ENCODE measurements at places on chromosomes 3 and 15.

GRCh38 chr15:61906961-61907752 lies 153.1 kb downstream of the VPS13C start:
- DNase-seq: no peak

DNA sequence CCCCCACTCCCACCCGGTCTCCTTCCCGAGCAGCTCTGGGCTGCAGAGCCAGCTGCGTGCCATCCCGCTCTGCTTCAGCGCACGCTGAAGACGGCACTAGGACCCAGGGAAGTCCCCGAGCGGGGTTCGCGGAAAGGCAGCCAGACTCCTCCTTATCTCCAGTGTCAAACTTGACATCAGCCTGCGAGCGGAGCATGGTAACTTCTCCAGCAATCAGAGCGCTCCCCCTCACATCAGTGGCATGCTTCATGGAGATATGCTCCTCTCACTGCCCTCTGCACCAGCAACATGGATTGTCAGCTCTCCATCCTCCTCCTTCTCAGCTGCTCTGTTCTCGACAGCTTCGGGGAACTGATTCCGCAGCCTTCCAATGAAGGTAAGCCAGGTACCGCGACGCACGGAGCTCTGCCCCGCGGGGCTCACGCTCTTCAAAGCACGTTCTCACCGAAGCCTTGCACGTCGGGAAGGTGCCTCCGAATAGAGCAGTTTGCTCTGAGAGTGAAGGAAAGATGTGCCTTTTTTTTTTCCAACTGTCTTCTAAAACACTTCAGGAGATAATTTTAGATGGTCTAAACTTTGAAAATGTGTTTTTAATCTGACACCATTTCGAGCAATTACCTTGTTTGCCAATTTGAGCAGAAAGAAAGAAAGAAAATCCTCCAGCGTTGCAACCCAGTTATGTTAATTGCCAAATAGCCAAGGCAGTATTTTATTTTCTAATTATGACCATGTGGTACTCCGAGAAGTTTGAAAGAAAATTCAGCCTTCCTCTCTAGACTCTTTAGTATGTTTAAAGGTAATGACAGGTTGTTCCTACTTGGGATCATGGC lies at the start of gene EPHA3:
Gene EPHA3 (plus strand): TSS at position 161 of the 830 bp plus-strand sequence. CDS start 128 bp downstream, at position 289.
- peak; percentile 74 for DNase-seq

DNA sequence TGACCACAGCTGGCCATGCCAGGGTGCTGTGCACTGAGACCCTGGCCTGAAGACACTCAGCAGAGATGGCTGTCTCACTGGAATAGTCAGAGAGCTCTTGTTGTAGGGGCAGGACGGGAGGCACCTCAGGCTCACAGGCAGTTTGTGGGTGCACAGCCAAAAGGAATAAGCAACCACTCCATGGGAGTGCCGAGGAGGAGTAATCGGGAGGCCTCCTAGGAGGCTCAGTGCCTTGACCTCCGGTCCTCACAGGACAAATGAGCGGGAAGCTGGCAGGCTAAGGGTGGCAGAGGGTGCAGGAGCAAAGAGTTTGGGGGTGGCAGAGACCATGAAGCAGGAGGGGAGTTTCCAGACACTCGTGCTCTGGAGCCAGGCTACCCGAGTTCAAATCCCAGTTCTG lies 81.7 kb downstream of the SMAD6 start:
- no peak for DNase-seq

DNA sequence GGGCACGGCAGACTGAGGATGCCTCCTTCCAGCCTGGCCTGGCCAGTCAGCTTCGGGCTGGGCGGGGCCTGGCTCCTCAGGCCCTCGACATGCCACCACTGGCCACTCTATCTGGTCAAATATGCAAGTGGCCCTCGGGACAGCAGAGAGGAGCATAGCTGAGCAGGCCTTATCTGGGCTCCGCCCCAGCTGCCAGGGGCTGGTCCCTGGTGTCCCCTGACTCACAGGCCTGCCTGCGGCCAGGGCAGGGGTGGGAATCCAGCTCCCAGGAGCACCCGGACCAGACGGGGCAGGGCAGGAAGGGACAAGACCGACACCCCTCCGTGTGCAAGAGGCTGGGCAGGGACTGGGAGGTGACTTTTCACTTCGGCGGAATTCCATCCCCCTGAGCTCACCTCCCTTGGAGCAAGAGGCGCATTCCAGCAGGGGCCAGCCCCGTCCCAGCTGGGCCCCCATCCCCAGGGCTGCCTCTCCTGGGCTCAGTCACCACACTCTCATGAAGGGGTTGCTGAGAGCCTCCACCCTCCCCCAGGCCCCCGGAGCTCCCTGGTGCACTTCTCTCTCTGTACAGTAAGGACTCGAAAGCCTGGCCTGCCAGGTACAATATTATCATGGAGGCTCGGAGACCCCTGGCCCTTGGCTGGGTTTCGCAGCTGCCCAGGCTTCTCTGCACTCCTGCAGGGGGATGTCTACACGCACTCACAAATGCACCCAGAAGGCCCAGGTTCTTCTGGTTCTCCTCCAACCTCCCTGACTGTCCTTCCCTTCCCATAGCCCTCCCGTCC lies 29.5 kb downstream of the WNT7A start:
- no peak for DNase-seq

DNA sequence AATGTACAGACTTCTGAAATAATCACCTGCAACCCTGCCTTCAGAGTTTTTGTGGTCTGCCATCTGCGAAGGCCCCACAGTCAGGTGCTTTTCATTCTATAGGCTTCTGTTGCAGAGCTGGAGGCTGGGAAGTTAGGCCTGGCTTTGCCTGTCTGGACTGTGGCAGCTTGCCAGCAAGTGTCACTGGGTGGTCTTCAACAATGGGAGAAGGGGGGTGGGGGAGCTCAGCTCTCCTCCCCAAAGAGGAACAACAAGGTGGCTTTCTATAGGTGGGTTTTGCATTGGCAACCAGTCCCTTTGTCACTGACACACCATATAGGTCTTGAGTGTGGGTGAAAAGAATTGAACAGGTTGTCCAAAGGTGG lies 7.3 kb downstream of the BOC start:
- DNase-seq: peak; percentile 18

DNA sequence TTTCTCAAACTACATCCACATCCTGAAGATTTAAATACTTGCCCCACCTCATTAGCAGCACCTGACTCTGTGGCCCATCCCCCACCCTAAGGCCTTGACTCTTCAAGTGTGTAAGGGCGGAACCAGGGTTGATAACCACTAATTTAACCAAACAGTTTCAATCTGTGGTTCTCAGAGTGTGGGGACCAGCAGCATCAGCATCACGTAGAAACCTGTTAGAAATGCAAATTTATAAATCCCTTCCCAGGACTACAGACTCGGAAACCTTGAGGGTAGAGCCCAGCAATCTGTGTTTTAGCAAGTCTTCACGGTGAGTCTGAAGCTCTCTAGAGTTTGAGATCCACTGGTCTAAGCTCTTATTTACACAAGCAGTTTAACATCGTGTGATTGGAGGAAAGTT lies 12.4 kb downstream of the GNB4 start:
- DNase-seq: no peak

DNA sequence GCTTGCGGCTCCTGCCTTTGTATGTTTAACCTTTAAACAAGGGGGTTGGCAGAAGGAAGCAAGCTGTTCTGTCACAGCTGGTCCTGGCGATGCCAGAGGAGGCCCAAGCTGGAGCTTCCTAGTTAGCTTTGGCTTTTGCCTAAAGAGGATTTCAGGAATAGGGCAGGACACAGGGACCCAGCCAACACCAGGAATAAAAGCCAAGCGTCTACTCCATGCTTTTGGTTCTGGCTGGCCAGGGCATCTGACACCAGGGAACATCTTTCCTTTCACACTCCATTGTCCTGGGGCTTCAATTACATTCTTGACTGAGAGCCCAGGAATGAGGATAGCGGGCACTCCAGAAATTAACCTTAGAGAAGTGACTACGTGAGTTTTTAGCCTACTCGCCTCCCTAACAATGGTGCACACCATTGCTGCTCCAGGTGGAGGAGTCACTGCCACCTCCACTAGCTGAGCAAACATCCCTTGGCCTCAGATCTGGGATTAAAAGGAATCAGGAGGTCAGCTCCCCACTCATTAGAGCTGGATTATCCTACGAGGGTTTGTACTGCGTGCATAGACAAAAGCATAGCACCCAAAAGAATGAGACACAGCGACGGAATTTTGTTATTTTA lies 38.2 kb downstream of the TPM1 start:
- no peak for DNase-seq

GRCh38 chr3:120324190-120324589 lies 25.0 kb downstream of the LRRC58 start:
- no peak for DNase-seq

GRCh38 chr15:27851858-27852210 lies 247.3 kb downstream of the OCA2 start:
- no peak for DNase-seq

- no peak for DNase-seq
Measured at GRCh38 chr15:79051029-79051428, 39.6 kb downstream of the RASGRF1 start.

DNA sequence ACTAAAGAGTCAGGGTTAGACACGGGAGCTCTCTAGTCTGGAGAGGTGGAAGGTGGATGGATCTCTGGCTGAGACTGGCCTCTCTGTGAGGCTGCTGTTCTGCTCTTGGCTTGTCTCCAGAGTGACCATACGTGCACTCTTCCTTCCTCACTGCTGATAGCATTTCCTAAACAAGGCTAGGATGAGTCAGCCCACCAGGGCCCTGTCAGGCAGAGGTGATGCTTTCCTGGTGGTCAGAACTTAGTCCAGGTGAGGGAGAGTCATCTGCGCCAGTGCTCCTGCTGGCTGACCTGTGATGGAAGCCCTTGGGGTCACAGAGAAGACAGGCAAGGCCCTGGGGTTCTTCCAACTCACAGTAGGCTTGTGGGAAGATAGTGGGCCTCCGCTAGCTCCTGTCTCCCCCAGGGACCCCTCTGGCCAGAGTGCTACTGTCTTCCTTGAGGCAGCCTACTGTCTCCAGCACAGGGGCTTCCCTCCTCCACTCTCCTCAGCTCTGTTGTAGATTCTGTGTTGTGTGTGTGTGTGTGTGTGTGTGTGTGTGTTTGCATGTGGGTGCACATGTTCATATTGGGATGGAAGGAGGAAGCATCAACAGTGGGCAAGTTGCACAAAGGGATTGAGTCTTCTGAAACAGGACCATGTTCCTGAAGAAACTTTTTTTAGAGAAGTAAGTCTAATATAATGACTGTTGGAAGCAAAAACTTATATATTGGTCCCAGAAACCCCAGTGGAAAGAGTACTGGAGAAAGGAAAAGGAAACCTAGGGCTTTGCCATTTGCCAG lies 16.5 kb downstream of the ALPK3 start:
- DNase-seq: no peak

Data from COR-L47 (cell line).